ENCODE measurements at places on chromosomes 7 and 10. TPM values are rescaled to one million over a fixed set of nuclear protein-coding genes. Genes with fewer than 3 reads are reported as not detected.

DNA sequence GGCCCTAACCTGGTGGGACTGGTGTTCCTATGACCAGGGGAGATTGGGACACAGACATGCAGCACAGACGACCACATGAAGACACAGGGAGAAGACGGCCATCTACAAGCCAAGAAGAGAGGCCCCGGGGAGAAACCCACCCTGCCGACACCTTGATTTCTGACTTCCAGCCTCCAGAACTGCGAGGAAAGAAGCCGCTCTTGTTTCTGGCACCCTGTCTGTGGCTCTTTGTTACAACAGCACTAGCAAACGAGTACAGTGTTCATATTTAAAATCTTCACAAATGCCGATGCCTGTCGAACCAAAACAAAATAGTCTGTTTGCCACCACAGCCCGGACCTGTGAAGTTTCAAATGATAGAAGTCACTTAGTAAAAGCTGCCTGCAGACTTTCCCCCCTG lies 132.3 kb downstream of the ACTR3B start:
- DNase-seq = no peak
- H3K4me1 ChIP-seq = no peaks in the 10 kb centered on the region
- H3K36me3 ChIP-seq = no peaks in the 10 kb centered on the region
- no peak overlapping the region for H3K27ac ChIP-seq
- 0 out of 2 replicates have a peak, but pooled peaks cover 4% of the 10 kb centered on the region for H3K27me3 ChIP-seq

DNA sequence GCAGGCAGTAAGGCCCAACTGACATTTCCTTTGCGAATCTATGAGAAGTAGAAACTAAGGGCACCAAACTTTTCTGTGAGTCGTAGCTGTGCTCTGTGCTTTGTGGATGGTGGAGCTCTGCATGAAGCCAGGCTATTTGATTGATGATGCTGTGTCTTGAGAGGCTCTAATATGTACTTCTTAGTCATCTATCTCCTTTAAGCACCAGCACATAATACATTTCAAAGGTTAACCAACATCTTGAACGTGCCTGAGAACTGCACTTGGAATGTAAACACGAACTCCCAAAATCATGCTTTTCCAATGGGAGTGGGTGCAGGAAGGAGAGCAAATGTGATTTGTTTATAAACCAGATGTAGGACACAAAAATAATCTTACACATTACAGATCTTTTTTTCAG lies 411.6 kb downstream of the PARD3 start:
- no peaks in the 10 kb centered on the region for H3K4me1 ChIP-seq
- H3K27me3 ChIP-seq = no peaks in the 10 kb centered on the region
- H3K4me3 ChIP-seq = no peak overlapping the region
- DNase-seq = no peak

DNA sequence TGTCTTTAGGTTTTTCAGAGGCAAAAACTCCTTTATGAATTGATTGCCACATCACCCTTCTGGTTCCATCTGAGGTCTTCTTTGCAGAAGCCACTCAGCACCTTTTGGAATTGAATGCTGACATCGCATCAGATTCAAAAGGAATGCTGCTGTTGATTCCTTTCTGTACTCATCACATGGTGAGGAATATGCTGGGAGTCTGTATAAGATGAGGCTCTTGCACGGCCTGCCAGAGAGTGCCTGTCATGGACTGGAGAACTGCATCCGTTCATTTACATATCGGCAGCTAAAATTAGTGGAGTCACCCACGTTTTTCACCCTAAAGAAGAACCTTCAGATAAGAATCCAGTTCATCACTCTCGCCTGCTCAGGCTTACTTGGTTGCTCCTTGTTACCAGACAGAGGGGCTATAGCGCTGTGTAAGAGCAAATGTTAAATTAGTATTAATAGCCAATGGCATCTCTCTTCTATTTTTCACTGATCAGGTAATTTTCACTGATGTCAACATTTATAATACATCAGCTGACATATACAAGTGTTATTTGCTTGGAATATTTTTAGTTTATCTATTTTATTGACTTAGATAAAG lies 14.3 kb downstream of the NRG3 start:
- DNase-seq = no peak
- H3K27ac ChIP-seq = no peak overlapping the region

Gene PNLIP
- 1.5 TPM for total RNA-seq

Gene EPO
- total RNA-seq = not detected

DNA sequence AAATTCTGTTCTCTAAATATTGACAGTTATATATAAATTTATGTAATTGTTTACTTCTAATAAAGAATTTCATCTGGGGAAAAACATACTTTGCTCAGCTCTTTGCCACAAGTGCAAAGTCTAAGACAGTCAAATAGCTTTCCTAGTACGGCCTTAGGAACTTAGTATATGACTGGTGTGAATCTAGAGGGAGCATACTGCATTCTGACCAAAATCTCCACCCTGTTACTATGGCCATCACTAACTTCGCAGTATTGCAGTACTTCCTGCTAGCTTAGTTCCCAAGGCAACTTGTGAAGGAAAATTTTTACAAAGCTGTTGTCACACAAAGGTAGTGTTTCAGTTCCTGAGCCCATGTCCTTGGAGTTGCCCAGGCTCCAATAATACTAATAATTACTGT lies 181.5 kb downstream of the CFTR start:
- no peaks in the 10 kb centered on the region for H3K27me3 ChIP-seq
- DNase-seq = no peak

Gene CALML5
- not detected for total RNA-seq

DNA sequence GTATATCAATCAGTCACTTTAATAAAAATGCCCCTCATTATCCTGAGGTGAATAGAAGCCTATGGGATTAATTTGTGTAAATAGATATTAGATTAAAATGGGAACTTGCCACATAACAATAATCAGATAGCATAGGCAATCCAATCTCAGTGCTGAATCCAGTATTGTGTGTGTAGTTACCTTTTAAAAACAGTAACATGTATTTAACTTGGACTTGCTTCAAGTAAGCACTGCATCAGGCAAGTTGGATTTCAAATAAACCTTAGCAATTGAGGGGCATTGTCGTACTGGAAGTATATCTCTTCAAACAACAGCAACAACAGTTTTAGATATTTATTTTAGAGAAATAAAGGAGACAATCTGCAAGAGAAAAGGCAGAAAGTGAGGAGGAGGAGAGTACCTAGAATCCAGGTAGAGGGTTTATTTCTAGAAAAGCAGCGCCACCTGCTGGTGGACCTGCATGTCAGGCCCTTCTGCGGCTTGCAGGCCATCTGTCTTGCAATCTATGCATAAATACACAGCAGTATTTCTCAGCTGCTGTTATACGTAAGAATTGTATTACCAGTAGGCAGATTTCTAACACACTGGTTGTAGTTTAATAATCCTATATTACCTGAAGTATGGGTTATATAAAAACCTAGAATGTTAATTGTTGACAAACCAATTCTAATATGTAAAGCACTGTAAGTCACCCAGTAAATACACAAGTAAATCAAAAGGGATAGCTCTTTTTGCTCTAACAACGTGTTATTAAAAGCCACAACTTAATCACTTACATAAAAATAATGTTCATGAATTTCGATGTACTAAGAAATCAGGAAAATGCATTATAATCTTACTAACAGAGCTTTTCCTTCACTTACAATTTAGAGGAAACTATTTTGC lies 652.8 kb downstream of the KCNMA1 start:
- no peak overlapping the region for H3K27ac ChIP-seq
- no peaks in the 10 kb centered on the region for H3K36me3 ChIP-seq
- no peak overlapping the region for H3K4me3 ChIP-seq
- H3K27me3 ChIP-seq = no peaks in the 10 kb centered on the region

Gene TMEM236
- 0.05 TPM for total RNA-seq

DNA sequence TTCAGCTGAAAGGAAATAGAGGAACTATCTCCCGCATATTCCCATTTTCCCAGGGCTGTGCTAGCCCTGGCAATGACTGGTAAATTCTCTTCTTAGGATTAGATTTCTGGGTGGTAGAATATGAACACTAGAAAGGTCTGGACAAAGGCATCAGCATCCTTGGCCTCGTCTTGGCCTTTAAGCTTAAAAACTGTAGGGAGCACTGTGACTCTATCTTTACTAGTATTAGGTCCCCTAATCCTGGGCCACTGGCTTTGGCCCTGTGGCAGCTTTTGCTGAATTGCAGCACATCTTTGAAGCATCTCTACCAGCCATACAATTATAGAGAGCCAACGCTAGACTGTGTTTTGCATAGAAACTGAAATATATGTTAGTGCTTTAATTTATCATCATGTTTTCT lies 41.5 kb upstream of the EBLN1 start:
- H3K4me3 ChIP-seq = no peak overlapping the region
- H3K4me1 ChIP-seq = no peaks in the 10 kb centered on the region
- H3K27ac ChIP-seq = no peak overlapping the region
- no peaks in the 10 kb centered on the region for H3K27me3 ChIP-seq
- no peak for DNase-seq

DNA sequence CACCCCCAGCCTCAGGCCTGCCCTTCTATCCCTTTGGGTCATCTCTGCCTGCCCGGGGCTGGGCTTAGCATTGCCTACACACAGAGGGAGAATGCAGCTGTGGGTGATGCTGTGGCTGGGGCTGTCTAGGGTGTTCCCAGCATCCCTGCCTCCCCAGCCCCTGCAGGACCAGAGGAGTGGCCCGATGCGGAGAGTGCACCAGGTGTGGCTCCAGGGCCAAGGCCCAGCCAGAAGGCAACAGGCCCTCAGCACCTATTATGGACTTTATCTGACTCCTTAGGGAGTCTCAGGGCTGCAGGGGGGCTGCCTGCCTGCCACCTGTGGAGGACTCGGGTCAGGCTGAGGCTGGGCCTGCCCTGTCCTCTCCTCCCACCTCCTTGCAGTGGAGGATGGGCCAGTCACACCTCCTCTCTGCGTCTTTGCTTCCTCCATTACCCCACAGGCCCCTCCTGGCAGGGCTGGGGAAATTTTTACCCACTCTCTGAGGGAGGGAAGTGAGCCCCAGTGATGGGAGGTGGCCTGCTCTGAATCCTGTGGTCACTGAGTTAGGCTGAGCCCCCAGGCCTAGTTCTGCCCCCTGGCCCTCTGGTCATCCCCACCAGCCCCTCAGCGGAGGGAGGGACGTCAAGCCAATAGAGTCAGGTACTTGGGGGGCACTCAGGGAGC lies 92.9 kb upstream of the PCBD1 start:
- H3K4me3 ChIP-seq = no peak overlapping the region
- no peaks in the 10 kb centered on the region for H3K36me3 ChIP-seq
- no peak for DNase-seq
- H3K27ac ChIP-seq = no peak overlapping the region
- H3K4me1 ChIP-seq = no peaks in the 10 kb centered on the region

DNA sequence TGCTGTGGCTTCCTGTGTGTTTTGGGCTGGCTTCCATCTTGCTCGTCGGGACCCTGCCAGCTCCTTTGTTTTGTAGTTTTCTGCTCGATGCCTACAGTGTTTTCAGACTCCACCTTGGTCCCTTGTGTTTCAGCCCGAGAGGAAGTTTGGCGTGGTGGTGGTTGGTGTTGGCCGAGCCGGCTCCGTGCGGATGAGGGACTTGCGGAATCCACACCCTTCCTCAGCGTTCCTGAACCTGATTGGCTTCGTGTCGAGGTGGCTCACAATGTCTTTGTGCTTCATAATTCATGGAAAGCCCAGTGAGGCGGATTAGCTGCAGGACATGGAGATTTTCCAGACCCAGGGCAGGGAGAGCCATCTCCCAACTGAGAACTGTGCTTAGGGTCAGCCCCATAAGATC lies 29.3 kb downstream of the BLVRA start:
- H3K36me3 ChIP-seq = no peaks in the 10 kb centered on the region
- H3K27ac ChIP-seq = no peak overlapping the region
- no peaks in the 10 kb centered on the region for H3K4me1 ChIP-seq
- H3K4me3 ChIP-seq = no peak overlapping the region
- DNase-seq = no peak

Gene FGFR2
- total RNA-seq = 5.7 TPM

GRCh38 chr7:133618970-133619369 lies 366.1 kb downstream of the EXOC4 start:
- no peak for DNase-seq
- H3K4me3 ChIP-seq = no peak overlapping the region

Gene PODXL
- 32.3 TPM for total RNA-seq

DNA sequence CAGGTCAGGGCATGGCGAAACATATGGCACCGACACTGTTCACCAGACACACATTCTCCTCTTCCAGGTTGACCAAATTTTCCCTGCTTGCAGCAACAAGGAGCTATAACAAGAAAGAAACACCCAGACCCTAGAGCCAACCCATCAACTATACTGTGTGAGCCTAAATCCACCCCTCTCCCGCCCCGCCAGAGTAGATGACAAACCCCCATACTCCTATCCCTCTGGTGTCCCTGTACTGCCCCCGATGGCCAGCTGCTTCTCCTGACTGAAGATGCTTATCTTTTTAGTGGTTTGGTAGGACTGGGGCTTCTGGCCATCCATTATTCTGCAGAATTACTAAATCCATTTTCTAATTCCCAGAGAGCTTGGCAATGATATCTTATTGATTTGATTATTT lies 70.1 kb upstream of the EEPD1 start:
- H3K36me3 ChIP-seq = no peaks in the 10 kb centered on the region
- DNase-seq = no peak
- no peaks in the 10 kb centered on the region for H3K4me1 ChIP-seq
- no peak overlapping the region for H3K27ac ChIP-seq

Gene NKX6-2
- 1.6 TPM for total RNA-seq

Gene OR2A7
- total RNA-seq = 0.82 TPM

- no peaks in the 10 kb centered on the region for H3K27me3 ChIP-seq
- no peak overlapping the region for H3K4me3 ChIP-seq
- no peaks in the 10 kb centered on the region for H3K36me3 ChIP-seq
- DNase-seq = no peak
- H3K27ac ChIP-seq = no peak overlapping the region
Observed at GRCh38 chr7:148726385-148726784, 27.7 kb downstream of the CUL1 start.

DNA sequence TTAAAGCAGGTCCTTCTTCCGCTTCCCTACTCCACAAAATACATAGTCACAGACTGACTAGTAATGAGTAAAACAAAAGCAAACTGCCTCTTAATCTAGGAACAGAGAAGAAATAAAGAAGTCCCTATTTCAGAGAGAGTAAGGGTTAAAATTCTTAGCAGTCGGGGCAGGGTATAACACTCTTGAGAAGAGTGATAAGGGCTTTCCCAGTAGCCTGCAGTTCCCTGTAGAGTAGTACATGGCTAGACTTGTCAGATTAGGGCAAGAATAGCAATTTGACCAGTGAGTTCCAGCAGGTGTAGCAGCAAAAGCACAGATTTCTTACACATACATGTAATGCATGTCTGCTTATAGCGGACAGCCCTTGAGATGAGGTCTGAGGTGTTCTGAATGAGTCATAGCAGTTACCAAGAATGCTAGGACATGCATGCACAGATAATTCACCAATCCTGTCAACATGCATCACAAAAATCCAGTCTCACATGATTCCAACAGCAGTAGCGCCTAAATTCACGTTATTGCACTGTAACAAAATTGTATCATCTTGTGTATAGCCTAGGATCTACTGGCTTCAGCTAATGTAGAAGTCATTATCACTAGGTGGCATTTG lies 40.7 kb downstream of the BTRC start:
- no peak overlapping the region for H3K4me3 ChIP-seq
- DNase-seq = no peak
- H3K27ac ChIP-seq = no peak overlapping the region
- H3K4me1 ChIP-seq = no peaks in the 10 kb centered on the region
- no peaks in the 10 kb centered on the region for H3K27me3 ChIP-seq

Gene CAMK2B
- total RNA-seq = 0.26 TPM

All from Panc1 (cell line).